ENCODE measurements at places on chromosomes 11 and 22.

DNA sequence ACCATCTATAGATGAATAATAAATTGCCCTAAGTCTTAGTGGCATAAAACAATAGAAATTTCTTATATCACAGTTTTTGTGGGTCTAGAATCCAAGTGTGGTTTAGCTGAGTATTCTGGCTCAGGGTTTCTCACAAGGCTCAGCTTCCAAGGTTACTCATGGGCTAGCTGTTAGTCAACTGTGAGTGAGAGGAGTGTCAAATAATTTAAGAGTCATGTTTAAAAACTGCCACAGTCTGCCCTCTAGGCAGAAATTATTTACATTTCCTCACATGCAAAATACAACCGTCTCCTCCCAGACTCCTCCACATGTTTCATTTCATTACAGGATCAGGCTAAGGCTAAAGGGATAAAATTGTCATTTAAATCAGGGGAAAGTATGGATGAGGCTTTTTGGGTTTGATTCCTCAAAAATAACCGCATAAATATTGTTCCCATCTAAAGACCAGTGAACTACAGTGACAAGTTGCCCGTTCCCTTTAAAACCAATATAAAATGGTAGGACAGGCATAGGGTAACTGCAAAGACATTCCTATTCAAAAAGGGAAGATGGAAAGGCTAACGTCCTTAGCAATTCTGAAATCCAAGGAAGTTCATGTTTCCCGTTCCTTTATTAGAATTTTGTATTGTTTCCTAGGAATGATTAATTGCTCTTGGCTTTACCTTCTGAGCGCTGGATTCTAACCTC is 324.3 kb downstream of the DYNC2H1 start:
- DNase-seq, result no peak

GRCh38 chr22:22558071-22558971 is 744 bp downstream of the PRAME start:
- no peak for DNase-seq

DNA sequence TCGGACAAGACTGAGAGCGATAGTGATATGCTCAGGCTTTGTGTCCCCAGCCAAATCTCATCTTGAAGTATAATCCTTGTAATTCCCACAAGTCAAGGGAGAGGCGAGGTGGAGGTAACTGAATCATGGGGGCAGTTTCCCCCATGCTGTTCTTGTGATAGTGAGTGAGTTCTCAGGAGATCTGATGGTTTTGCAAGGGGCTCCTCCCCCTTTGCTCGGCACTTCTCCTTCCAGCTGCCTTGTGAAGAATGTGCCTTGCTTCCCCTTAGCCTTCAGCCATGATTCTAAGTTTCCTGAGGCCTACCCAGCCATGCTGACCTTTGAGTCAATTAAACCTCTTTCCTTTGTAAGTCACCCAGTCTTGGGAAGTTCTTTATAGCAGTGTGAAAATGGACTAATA is 7.5 kb upstream of the FOLR2 start:
- DNase-seq, result no peak

DNA sequence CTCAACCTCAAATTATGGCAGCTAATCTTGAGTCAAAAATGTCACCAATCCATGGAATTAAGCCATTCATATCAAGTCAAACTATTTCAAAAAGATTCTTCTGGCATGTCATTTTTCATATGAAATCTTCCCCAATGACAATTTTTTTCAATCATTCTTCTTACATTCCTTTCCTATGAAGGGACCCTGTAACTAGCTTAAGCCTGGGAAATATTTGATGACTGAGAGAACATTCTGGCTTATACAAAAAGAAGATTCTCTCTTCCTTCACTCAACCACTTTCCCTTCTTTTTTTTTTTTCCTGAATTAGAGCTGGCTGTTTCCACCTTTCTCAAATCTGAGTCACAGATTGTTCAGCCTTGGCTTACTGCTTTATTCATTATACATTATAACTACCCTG is 903.7 kb downstream of the FAM181B start:
- DNase-seq, result no peak

DNA sequence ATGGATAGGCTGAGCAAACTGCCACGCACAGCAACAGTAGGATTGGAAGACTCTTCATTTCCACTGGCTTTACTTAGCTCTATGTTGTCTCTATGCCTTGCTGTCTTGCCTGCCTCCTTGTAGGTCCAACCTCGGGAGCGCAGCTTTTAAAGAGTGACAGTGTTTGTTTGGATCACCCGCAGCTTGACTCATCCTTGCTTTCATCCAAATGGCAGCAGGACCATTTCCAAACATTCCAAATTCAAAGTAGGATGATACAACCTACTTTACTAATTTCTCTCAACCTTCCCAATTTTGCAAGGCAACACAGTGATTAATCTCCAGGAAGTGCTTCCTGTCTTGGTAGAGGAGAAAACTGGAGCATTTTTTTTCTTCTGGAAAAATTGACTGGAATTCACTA is at the start of gene MMP3:
Gene MMP3 (minus strand): TSS at position 121 of the 400 bp plus-strand sequence. CDS start 63 bp downstream, at position 58.
- no peak for DNase-seq

Measured in activated gamma-delta T cell treated with Interleukin-2 at 50 U/mL for 16 hours (primary cell).